Astrocyte of the hippocampus (primary cell): ENCODE measurements at places on chromosomes 3 and 15.

GRCh38 chr15:77221174-77221573, 150.3 kb upstream of the TSPAN3 start:
- DNase-seq, result no peak

- no peak for DNase-seq
Observed at GRCh38 chr3:161567577-161568361, 71.2 kb downstream of the OTOL1 start.

DNA sequence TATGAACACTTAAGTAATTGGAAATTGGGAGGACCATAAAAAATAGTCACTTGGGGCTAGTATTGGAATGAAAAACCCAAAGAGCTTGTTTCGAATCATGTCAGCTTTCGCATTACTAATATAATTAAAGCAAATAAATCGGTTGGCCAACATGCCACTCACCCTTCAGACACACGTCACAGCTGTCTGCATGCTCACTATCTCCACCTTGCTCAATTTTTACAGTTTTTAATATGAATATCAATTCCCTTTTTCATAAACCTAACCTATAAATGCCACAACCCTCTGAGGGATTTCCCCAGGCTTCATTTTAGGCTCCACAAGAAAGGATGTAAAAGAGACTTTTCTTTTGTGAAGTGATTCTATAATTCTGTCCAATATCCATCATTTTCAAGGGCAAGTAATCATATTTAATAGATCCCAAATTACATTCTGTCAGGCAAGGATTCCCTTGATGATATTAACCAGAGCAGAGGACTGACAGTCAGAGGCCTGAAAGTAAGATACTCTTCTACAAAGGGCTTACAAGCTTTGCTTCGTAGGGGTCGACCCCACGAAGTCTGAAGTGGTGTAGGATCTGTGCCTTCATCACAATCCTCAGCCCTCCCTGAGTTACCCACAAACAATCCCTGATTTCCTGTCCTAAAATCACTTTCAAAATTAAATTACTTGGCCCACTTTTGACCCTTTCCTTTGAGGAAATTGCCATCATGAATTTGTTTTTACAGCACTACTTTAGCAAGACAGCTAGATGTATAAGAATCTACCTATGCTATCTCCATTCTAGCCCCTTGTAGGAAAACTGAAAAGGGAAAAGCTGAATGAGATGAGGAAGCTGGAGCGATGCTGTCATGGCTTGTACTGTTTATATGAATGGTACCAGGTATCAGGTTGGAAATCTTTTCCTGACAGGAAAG, 44.5 kb downstream of the NANOGP8 start:
- DNase-seq, result no peak

GRCh38 chr3:17678116-17678741, 64.2 kb downstream of the TBC1D5 start:
- DNase-seq, result peak; percentile 44

DNA sequence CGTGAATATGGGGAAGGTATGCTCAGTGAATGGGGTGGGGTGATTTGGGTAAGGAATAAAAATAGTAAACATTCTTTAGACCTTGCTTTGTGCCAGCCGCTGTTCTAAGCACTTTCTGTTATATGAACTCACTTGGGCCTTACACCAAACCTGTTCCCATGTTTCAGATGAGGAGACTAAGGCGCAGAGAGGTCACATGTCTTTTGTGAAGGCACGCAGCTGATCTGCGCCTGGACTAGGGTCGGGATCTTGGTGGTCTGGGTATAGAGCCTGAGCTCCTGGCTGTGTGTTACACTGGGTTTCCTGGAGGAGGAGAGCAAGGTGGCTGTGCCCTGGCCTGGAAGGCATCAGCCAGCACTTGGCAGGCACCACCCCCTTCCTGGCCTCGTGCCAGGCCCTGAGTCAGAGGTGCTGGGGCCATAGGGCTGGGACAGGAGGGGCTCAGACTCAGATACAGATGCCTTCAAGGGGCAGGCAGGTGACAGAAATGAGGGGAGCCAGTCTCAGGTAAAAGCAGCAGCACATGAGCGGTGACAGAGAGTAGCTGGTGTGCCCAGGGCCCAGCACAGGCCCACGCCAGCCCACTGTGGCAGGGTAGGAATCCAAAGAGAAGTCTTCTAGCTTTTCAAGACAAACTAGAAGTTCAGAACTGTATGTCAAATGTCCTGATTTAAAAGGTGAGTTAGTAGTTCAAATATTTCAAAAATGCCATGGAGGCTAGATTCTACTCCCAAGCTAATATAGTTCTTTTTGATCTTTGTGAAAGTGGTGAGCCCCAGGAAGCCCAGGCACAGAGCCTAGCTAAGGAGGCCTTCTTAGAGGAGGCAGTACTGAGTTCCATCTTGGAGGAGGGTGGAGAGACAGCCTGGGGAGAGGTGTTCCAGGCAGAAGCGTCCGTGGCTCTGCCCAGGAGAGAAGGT, 83.1 kb downstream of the DNAJB8 start:
- peak; percentile 91 for DNase-seq

GRCh38 chr3:52533623-52534280, at the start of gene NT5DC2:
TSS of gene NT5DC2 (minus strand) at chr3:52533857. CDS start at chr3:52533737, 120 bp downstream.
- DNase-seq, result peak; percentile 91

GRCh38 chr3:18124501-18124900, 300.6 kb downstream of the SATB1 start:
- peak; percentile 71 for DNase-seq

DNA sequence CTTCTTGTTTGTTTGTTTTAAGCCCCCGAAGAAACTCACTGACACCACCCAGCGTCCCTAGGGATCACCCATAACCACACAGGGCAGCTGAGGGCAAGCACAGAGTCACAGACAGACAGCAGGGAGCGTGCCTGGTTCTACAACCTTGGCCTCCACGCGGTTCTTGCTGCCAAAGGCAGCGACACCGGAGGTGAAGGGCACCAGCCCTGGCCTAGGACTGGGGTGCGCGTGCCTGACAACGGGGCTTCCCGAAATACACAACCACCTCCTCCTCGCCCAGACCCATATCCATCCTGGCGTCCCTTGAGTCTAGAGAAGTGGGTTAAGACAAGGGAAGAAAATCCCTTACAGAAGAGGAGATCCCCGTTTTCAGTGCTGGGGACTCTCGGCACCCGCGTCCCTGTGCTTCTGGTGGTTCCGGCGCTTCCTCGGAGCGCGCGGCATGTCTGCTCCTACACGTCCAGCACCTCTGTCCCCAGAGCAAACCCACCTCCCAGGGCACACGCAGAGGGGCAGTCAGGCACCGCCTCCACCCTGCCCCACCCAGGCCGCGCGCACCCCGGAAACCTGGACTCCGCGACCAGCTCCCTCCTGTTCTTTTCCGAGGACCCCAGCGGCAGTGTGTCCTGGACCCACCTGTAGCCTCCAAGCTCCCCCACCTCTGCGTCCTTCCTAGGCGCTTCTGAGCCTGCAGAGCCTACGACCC, 911 bp downstream of the RFTN1 start:
- DNase-seq, result peak; percentile 57

- peak; percentile 10 for DNase-seq
Observed at GRCh38 chr15:65287520-65287855, 805 bp upstream of the PARP16 start.

DNA sequence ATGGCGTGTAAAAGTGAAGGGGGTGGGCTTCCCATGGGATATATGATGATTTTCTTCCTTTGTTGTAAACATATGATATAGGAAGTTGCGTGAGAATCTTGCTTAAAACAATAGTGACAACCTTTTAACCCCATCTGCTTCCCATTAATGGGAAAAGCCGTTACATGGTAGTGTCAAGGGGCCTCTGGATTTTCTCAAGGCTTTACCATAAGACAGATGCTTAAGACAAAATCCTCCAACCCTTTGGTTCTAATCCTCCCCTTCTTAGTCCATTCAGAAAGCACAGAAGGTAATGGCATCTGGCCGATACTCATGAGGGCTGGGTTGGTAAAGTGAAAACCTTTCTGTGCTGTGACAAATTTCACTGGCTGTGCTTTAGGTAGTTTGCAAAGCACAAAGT, 25.0 kb downstream of the DPH3 start:
- DNase-seq, result no peak

DNA sequence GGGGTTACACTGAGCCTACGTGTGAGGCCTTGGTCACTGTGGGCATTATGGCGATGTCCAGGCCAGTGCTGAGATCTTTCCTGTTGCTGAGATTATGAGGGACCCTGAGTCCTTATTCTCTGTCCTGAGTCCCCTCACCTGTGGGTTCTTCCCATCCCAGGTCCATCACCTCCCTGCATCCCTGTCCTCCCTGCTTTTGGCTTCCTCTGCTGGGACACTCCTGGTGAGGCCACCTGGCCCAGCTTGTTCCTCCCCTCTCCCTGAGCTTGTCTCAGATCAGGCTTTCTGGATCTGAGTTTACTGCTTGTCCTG, 36.1 kb downstream of the AMOTL2 start:
- no peak for DNase-seq

DNA sequence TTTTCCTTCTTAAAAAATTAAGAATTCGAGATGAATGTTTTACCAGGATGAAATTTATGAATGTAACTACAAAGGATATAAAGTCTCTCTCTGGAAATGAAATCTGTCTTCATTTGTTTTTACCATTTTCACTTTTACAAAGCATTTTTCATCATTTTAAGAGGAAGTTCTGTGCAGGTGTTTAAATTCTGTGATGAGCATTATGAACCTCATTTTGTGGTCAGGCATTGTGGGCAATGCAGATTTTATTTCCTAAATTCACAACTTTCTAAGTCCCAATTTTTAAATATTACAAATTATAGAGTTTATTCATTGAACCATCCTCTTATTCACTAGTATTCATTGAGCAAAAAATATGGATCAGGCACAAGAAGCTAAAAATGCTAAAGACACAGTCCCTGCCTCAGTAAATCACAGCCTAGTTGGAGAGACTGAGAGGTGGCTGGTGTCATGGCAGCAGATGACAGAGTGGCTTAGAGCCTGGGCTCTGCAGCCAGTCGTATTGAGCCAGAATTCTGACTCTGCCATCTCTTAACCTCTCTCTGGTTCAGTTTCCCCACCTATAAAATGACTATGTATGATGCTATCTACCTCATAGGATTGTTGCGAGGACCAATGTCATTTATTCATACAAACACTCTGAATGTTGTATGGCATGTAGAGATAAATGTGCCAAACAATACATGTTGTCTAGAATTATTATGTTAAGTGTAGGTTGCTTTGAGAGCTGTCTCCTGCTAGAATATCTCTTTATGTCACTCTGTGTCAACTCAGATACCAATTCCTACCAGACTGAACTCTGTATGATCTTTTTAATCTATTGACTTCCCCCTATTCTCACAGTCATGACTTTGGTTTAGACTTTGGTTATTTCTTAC, 7.5 kb upstream of the TGFBR2 start:
- no peak for DNase-seq

- DNase-seq, result no peak
Observed at GRCh38 chr3:160709477-160710182, 32.7 kb downstream of the ARL14 start.

GRCh38 chr15:40843885-40844695, at the start of gene SPINT1:
TSS of gene SPINT1 (plus strand) at chr15:40844048. CDS start at chr15:40844555, 507 bp downstream.
- DNase-seq, result peak; percentile 44

DNA sequence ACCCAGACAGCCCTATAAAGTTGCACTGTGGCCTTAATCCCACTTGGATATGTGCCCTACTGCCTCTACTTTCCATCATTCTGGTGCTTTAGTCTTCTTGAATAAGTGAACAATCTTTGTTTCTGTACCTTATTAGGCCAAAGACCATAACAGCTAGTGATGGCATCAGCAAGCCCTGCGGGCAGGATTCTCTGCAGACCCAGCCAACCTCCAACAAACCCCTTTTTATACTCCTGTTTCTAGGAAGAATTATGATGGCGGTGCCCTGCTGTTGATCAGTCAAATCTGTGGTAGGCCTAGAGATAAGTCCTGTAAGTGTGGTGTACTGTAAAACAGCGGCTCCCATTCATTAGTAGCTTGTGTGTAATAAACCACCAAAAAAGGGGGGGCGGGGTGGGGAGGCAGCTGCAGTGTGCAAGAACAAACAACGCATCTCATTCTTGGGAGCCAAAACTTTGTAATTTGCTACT, 40.5 kb downstream of the SOX2 start:
- peak; percentile 87 for DNase-seq

DNA sequence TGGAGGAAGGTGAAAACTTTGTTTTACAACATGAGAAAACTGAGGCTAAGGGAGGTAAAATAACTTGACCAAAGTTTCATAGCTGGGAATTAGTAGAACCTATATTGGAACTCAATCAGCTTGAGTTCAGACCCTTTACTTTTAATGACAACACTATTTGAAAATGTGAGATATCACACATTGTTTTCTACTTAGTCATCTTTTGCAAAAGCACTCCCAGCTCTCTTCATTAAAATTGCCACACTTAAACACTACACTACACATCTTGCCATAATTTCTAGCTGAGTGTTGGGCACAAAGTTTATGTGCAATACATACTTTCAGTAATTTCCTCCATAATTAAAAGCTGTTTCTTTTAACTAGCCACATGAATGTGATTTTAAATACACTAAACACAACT, 230.4 kb upstream of the DCBLD2 start:
- peak; percentile 72 for DNase-seq

GRCh38 chr3:11583235-11583634, 60.5 kb downstream of the VGLL4 start:
- DNase-seq, result no peak

- no peak for DNase-seq
Observed at GRCh38 chr3:33789183-33789954, 9.1 kb upstream of the PDCD6IP start.

DNA sequence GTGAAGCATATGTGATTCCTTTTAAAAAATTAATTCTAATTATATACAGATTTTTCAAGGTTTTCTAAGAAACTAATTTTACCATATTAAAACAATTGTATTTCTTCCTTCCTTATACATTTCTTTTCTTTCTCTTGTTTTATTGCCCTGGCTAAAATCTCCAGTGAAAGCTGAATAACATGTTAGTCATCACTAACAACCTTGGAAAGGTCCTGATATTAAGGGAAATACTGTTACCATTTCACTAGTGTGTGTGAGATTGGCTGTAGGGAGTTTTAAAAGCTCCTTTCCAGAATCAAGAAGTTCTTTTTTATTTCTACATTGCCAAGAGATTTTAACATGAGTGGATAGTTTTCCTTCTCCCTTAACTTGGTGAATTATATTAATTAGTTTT, 229.7 kb upstream of the EIF1B start:
- DNase-seq, result peak; percentile 41

GRCh38 chr3:194032828-194033435, 103.0 kb upstream of the HES1 start:
- DNase-seq, result no peak

- no peak for DNase-seq
Observed at GRCh38 chr3:97037294-97037943, 223.0 kb downstream of the EPHA6 start.

DNA sequence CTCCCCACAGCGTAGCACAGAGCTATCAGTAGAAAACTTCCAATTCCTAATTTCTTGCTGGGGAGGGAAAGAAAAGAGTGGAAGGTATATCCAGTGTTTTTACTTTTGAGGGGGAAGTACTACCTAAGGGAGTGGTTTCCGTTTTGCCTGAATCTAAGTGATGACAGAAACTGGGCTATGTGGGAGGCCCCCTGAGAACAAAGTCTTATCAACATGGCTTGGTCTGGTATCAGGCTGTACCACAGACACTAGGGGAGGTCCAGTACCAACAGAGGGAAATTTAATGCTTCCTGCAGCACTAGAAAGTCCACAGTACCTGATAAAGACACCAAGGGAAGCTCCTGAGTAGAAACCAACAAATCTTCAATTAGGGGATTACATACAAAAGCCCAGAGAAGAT, 199.2 kb downstream of the IL5RA start:
- DNase-seq, result no peak
